ENCODE measurements at places on chromosomes 7 and 10.
A peak's percentile ranks its signal among the peaks of the same experiment; 100 is the strongest.

DNA sequence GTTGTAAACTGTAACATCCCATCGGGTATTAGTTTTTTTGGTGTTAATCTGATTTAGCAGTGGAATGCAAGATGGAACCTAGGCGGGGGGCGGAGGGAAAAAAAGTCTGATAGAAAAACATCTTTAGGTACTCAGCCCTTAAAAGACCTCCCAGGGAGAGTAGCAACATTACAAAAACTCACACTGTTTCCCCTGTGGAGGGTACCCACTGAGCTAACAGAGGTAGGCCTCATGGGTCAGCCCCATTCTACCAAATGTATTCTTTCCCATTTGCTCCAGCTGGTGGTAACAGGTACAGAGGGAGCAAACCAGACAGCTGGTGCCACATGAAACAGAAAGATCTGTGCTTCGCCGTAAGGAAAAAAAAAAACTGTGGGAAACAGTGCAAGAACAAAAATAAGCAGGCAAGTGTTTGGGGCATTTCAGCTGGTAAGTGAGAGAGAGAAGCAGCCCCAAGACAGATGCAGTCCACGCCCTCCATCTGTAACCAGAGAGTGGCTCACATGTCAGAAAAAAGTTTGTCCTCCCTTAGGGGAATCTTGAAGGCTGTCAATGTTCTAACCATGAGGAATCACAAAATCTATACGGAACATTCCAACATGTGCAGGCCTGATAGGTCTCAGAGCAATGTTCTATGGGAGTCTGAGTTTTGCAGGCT, 65.3 kb downstream of the HOXA1 start:
- no peak for DNase-seq

DNA sequence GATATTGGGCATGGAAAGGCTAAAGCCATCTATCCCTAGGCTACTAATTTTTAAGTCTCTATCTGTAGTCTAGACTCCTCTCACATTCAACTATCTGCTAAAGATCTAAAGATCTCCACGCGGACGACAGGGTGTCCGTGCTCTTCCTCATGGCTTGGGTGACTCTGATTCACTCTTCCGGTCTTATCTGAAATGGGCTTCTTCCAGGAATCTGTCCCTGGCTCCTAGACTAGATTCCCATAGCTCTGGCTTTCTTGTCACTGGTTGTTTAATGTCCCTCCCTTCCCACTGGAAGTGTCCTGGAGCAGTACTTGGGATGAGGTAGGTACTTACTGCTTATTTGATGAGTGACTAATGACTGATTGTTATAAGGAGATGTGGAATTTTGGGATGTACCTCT, 62.0 kb upstream of the PODXL start:
- DNase-seq = no peak

DNA sequence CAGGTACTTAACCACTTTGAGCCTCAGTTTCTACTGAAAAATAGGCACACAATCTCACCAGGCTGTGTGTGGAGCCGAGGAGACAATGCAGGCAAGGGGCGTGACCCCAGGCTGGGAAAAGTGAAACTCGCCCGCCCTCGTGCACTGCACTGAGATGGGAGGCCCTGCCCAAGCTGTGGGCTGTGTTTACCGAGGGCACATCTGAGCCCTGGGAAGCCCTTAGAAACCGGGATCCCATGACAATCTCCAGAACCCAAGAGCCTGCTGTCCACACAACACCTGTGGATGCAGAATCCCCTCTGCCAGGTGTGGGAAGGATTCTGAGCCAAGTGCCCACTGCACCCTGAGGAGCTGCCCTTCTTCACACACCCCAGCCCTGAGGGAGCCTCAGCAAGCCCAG, 198.3 kb downstream of the GRID1 start:
- DNase-seq = no peak

DNA sequence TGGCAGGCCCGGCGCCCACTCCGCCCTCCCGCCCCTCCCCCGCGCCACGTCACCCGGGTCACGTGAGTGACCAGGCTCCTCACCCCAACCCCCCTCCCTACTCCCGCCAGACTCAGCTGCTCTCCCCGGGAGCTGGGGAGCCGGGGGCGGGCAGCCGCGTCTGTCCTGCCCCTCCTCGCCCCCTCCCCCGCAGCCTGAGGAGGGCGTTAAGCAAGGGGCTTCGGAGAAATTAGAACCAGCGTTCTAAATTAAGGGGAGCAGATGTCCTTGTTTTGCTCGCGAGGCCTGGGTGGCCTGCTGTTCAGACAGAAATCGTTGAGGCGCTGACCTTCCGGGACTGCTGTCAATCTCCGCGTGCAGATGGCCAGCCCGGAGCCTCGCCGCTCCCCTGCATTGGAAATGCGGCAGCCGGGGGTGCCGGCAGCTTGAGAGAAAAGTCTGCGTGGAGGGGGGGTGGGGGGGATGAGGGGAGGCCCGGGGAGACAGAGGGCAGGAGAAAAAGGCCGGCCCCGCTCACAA, 102.2 kb upstream of the ZNF438 start:
- DNase-seq = peak; percentile 80

DNA sequence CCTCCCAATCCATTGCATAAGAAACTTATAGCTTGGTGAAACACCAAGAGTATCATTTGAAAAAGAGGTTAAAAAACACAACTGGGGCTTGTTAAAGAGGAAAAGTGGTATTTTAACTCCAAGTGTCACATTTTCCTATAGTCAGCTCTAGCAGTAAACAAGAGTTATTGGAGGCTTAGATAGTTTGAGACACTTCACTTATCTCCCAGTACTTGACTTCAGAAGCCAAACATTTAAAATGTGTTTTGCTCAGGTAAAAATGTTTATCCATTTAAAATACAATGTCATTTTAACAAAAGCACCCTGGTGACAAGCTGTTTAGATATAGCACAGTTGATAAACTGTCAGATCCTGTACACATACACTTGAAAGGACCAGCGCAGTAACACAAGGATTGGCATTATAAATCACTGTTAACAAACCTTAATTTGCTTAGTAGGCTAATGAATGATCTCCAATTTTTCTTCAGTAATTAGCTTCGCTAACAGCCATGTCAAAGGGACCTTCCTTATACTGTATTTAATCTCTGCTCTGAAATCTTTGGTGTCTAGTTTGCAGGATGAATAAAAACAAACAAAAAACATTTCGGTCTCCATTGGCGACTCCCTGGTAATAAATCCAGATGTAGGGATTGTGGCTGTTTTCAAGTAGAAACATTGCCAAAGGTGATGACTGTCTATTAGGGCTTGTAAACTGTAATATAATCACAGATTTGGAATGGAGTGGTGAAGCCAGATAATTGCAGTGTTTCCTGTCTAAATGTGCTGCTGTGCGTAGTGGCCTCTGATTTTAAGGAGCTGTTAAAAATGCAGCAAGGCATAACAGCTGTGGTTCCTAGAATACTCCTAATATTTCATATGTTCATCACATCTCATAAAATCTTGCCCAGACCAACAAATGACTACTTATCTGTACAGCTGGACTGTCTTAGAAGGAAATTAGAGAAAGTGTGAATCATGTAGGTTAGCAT, 545.1 kb downstream of the AUTS2 start:
- no peak for DNase-seq

DNA sequence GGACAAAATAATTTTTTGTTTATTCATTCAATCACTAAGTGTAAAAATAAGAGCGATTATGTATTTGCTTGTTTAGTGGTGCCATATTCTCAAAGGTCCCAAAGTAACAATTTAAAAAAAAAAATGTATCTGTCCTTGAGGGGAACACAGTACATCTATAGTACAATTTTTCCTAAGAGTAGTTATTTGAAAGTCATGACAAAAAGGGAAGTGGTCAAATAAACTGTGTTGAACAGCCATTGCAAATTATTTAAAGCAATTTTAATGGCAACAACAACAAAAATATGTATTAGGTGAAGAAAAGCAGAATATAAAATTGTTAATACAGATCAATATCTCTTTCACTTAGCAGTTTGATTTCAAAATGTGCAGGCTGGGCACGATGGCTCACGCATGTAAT, 943.5 kb downstream of the CNTNAP2 start:
- no peak for DNase-seq
